ENCODE measurements at places on chromosomes 1 and 21. TPM values are rescaled to one million over a fixed set of nuclear protein-coding genes. Genes with fewer than 3 reads are reported as not detected.

TCHH gene
- 0.12 TPM for total RNA-seq

DMBX1 gene
- total RNA-seq, result 0.15 TPM

DISC1 gene
- total RNA-seq, result 4.4 TPM

ATP6V1G3 gene
- total RNA-seq, result not detected

WNT2B gene
- 0.07 TPM for total RNA-seq

FHAD1 gene
- not detected for total RNA-seq

ASAP3 gene
- total RNA-seq, result 0.35 TPM

- no peak overlapping the region for H3K27ac ChIP-seq
- H3K4me3 ChIP-seq, result no peak overlapping the region
- H3K4me1 ChIP-seq, result peaks cover 12% of the 10 kb centered on the region
- no peak for DNase-seq
Observed at GRCh38 chr1:161511756-161512060, 6.5 kb downstream of the FCGR2A start.

DNA sequence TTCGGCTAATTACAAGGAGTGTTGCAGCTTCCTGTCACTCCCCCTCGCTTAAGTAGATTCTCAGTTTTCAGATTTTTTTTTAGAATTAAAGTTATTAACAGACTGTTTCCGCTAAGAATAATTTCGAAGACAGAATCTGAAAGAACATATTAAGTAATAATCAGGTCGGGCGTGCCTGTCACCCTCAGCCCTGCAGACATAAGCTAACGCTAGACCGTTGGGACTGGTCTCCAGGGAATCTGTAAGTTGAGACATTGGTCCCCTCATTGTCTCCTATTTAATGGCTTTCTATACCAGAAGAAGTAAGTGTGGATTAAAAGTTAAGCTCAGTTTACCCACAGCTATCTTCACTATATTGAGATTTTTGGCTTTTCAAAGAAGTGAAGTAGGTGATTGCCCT lies 14.5 kb downstream of the NMNAT1 start:
- H3K36me3 ChIP-seq, result no peaks in the 10 kb centered on the region
- no peaks in the 10 kb centered on the region for H3K4me1 ChIP-seq
- DNase-seq, result no peak
- H3K4me3 ChIP-seq, result no peak overlapping the region

DNA sequence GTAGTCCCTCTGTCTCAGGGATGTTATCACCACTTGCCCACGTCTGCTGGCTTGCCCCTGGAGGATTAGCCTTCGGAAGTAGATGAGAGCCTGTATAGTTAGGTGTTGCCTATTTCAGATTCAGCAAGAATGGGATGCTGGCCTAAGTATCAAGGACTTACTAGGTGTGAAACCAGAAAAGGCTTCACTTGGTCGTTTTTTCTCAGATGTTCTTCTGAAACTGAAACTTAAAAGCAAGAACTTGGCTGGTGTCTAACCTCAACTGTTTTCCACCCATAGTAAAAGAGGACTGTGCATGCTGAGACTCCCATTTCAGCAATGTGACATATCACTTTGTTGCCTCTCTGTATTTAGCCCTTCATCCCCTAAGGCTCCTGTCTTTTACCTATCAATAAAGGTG lies 67.0 kb upstream of the LRRC53 start:
- H3K4me3 ChIP-seq, result no peak overlapping the region
- peak overlapping the region; percentile 67 for H3K27ac ChIP-seq
- H3K4me1 ChIP-seq, result peaks cover 7% of the 10 kb centered on the region
- peaks cover 35% of the 10 kb centered on the region for H3K27me3 ChIP-seq

DNA sequence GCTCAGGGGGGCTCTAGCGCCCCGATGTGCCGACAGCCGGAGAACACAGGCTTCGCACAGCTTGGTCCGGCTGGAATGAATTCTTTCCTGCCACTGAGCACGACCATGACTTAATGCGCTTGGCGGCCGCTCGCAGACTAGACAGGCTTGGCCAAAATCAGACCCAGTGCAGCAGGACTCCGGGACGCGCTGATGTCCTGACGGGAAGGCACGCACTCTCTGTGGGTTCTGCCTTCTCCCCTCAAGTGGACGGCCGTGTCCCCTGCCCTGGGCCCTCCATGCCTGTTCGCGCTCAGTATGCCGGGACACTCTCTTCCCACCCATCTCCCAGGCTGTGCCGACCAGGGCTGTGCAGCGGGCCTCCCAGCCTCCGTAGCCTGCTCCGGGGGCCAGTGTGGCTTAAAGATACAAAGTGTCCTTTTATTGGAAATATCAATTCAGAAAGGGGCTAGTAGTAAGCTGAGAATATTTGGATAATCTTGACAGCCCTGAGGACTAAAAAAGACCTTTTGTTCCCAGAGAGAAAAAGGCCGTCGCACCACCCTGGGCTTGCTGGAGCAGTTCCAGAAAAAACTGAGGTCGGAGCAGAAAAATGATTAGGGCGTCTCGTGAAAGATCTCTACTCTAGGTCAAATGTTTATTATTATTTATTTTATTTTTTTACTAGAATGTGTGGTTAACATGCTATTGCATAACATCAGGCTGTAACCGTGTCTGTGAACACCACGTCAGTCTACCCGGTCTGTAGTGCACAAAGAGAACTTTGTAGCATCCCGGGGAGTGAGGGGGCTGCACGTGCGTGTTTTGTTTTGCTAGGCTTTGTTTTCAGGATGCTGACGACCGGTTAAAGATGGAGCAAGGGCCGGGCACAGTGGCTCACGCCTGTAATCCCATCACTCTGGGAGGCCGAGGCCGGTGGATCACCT lies 88.1 kb upstream of the ARHGEF16 start:
- H3K27ac ChIP-seq, result no peak overlapping the region
- no peak for DNase-seq
- H3K4me3 ChIP-seq, result no peak overlapping the region
- H3K27me3 ChIP-seq, result peaks cover 8% of the 10 kb centered on the region
- H3K36me3 ChIP-seq, result no peaks in the 10 kb centered on the region
- no peaks in the 10 kb centered on the region for H3K4me1 ChIP-seq

DNA sequence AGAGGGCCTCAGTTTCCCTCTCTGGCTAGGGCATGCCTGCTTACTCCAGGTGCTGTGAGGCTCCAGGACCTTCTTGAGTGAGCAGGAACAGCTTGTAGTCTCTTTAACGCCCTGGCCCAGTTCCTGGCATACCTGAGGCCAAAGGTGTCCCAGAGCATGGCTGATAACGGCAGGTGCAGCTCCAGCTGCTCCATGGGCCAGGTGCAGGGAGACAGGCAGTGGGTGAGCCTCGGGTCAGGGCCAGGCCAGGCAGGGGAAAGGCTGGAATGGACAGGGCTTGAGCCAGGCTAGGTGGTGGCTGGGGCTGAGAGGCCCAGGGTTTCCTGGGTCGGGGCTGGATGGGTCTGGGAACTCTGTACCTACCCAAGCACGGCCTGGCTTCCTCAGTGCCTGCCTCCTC lies 18.3 kb downstream of the EDN2 start:
- H3K4me3 ChIP-seq, result no peak overlapping the region
- H3K27ac ChIP-seq, result no peak overlapping the region
- DNase-seq, result no peak
- H3K36me3 ChIP-seq, result no peaks in the 10 kb centered on the region

- H3K27ac ChIP-seq, result no peak overlapping the region
- H3K4me1 ChIP-seq, result peaks cover 44% of the 10 kb centered on the region
- H3K4me3 ChIP-seq, result no peak overlapping the region
- no peak for DNase-seq
- peaks cover 4% of the 10 kb centered on the region for H3K36me3 ChIP-seq
Observed at GRCh38 chr1:154945160-154945961, 8.8 kb upstream of the PMVK start.

GRCh38 chr1:30572192-30572591 lies 151.2 kb downstream of the MATN1 start:
- H3K27me3 ChIP-seq, result peaks cover 7% of the 10 kb centered on the region
- H3K4me1 ChIP-seq, result no peaks in the 10 kb centered on the region
- no peak overlapping the region for H3K4me3 ChIP-seq
- H3K36me3 ChIP-seq, result no peaks in the 10 kb centered on the region

DNA sequence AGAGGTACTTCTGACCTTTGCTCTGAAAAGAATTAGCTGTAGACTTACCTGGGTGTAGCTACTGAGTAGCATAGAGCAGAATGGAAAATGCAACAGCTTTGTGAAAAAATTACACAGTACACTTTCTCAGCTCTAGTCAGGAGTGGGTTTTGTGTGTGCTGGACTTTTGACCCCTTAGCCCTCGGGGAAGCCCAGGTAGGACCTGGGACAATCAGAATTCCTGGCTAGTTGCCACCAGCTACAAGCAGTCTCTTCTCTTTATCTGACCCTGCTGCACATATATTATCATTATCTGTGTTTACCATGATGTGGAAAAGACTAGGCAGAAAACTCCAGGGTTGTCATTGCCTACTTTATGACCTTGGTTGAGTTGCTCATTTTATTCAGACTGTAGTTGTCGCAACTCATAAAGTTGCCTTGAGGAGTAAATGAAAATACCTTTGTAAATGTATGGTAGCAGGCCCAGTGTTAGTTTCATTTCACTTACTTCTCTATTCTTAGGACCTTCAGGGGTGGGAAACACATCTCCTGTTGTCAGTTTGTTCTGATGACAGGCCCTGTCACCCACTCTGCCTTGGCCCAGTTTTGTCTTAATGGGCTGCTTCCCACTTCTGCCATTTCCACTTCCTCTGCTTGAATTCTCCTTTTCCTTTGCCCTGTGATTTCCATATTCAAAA lies 5.4 kb downstream of the NEK7 start:
- H3K27ac ChIP-seq, result peak overlapping the region; percentile 58
- DNase-seq, result no peak
- peaks cover 7% of the 10 kb centered on the region for H3K36me3 ChIP-seq

DNA sequence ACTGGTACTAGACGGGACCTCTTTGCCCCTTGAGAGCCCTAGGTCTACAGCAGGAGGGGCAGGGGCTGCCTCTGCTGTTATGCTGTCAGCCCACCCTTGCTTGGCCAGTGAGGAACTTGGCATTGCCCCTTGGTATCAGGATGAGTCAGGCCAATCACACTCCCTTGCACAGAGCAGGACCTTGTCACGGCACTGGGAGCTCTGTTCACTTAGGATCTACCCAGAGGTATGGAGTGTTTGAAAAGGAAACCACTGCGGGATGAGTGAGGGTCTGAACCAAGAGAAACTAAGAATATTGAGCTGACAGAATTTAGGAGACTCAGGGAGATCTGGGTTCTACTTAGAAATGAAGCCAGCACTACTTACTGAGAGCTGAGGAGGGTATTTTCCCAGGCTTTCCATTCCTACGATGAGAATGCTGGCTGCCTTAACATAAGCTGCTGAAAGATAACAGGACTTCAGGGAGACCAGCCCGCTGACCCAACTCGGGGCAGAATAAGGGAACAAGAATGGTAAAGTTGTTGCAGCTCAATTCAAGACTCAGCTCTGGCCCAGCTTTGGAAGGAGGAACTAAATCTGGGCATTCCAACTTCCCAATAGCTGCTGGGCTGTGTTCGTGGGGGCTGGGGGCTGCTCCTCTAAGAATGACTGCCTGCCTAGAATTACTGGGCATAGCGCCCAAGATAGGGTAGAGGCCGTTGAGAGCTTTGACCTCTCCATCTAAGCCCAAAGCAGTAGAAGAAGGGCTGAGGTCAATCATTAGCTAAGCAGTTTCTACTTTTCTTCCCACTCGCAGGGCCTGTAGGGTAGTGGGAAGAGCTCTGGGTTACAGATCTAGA lies 1.5 kb downstream of the FABP3 start:
- DNase-seq, result no peak
- peaks cover 10% of the 10 kb centered on the region for H3K4me1 ChIP-seq
- H3K27ac ChIP-seq, result no peak overlapping the region

DNA sequence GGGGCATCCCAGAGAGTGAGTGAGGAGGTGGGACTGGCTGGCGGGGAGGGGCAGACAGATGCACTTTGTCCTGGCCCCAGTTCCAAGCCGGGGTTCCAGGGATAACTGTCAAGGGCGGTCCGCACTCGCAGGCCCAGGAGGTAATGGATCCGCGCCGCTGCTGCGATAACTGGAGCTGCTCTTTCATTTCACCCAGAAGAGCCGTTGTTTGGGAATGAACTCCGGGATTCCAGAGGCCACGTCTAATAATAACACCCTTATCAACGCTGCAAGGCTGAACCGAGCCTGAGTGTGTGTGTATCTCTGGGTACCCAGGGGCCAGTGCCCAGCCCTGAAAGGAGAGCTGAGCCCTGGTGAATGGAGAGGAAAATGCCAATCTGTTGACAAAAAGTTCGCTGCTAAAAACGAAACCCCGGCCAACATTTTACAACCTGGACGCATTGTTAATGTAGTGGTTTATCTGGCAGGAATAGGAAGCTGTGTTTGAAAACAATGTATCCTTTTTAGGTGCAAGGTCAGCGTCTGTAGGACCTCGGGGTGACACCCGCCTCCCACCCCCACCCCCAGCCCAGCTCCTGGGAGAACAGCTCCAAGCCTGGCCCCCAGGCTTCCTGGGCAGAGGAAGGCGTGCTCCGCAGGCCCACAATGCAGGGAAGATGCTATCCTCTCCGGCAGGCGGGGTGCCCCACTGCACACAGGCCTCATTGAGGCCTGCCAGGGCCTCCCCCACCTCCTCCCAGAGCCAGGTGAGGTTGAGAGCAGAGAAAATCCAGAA lies 119.7 kb downstream of the PROX1 start:
- no peak for DNase-seq
- H3K4me1 ChIP-seq, result peaks cover 2% of the 10 kb centered on the region
- H3K4me3 ChIP-seq, result no peak overlapping the region
- no peak overlapping the region for H3K27ac ChIP-seq
- no peaks in the 10 kb centered on the region for H3K36me3 ChIP-seq
- no peaks in the 10 kb centered on the region for H3K27me3 ChIP-seq
